ENCODE measurements at places on chromosomes 12 and 14.

GRCh38 chr12:114809097-114809496 is 125.1 kb upstream of the TBX3 start:
- no peak for DNase-seq

- DNase-seq = no peak
These were observed 151.1 kb upstream of the SFSWAP start for GRCh38 chr12:131559517-131560516.

GRCh38 chr12:80222261-80222660 is 122.9 kb downstream of the OTOGL start:
- DNase-seq = no peak

- no peak for DNase-seq
These were observed 429.9 kb downstream of the DAD1 start for GRCh38 chr14:22159099-22159498.

- no peak for DNase-seq
These were observed 93.7 kb upstream of the FUT8 start for GRCh38 chr14:65318636-65319506.

Measured in DMS79 (cell line).